ENCODE measurements at places on chromosomes 7 and 10.

- DNase-seq = no peak
These were observed 960.7 kb upstream of the CELF2 start for GRCh38 chr10:10056961-10057360.

DNA sequence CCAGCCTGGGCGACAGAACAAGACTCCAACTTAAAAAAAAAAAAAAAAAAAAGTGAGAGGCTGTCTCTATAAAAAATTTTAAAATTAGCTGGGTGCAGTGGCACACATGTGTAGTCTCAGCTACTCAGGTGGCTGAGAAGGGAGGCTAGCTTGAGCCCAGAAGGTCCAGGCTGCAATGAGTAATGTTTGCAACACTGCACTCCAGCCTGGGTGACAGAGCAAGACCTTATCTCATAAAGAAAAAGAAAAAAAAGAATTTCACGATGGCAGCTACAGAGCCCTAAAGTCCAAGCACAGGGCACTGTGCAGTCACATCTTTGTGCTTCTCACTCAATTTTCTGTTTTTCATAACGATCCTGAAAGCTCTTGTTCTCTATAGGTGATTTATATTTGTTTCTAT lies 209.5 kb upstream of the KCTD7 start:
- no peak for DNase-seq

DNA sequence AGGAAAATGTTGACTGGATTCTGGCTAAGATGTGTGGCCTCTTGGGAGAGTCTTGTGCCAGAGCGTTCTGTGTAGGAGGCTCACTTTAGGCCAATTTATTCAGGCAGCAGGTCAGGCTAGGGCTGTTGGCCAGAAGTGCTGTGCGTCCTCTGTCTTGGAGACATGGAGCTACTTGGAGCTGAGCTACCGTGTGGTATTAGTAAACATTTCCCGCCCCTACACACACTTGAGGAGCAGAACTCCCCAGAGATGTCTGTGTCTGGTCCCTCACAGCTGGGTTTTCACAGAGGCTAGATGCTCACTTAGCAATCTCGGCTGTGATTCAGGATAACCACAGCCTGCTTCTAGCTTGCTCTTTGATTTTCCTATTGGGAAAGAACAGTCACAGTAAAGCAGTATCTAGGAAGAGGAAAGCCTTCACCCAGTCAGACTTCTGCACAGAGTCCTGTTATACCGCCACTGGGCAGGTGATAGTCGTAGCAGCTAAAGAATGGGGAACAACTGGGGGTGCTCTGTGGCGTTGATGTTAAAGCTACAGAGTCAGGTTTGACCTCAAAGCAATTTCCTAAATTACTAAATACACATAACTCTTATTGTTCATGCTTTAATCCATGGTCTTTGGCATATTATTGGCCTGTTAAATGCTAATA lies 86.7 kb downstream of the MDFIC start:
- no peak for DNase-seq

- no peak for DNase-seq
These were observed 126.3 kb upstream of the TCERG1L start for GRCh38 chr10:131437556-131438475.

DNA sequence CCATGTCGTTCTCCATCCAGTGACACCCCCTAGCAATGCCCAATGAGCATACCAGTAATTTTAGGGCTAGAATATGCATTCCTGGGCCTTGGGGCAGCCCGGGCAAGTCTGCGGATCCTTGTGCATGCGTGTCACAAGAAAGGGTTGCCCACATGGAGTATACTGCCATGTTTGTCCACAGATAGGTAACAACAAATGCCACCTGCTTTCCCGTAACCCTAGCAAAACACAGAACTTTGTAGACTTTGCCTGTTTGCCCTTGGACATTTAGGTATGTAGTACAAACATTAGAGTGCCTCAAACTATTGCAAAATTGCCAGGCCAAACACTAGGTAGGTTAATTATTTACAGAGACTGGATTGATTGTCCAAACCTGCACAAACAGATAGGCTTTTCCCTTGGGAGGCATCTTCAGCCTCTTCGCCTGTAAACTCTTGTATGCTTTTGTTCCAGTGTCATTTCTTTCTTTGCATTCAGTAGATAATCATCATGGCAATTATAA lies 117.0 kb downstream of the ADCY1 start:
- no peak for DNase-seq

- peak; percentile 11 for DNase-seq
These were observed 40.9 kb upstream of the ZNF32 start for GRCh38 chr10:43689618-43689954.

DNA sequence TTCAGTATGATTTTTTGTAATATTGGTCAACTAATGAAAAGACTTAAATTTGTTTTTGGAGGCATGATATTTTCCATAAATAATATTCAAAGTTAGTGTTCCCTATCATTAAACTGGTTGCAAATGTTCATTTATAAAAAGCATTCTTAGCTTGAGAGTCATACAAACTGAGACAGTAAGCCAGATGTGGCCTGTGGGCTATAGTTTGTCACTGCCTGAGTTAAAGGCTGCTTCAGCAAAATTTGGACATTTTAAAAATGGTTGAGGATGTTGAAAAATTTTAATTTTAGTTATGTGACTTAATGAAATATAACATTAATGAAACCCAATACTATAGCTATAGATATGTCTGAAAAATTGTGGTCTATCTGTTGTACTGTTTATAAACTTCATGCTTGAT lies 180.2 kb upstream of the CACNA2D1 start:
- no peak for DNase-seq

DNA sequence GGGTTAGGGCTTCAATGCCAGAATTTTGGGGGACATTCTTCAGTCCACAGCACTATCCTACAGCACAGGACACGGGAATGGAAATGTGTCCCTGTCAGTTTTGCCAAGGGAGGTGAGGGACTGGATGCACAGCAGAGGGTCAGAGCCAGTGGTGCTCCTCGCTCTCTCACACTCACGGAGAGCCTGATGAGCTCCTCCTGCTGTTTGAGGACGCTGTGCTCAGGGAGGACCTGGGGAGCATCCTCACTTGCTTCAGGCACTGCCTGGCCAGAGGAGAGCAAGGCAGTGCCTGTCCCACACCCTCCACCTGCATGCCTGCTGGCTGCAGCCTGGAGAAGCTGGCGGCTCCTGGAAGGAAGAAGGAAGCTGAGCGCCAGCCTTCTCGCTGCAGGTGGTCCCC lies 58.6 kb downstream of the RAMP3 start:
- no peak for DNase-seq

DNA sequence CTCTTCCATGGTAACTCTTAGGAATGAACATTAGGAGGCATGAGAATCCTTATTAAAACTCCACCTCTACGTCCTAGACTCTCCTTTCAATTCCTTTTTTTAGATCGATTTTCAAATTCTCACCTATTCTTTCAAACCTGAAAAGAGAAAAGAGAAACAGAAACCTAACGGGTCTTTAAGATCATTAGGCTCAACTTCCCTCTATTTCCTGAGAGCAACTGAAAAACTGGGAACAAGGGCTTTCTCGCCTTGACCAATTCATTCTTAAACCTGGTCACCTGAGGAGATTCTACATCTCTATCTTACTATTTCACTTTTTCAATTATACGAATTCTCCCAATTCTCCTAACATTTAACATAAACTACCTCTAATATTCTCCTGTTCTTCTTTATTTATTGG lies 2.8 kb downstream of the TFEC start:
- no peak for DNase-seq

DNA sequence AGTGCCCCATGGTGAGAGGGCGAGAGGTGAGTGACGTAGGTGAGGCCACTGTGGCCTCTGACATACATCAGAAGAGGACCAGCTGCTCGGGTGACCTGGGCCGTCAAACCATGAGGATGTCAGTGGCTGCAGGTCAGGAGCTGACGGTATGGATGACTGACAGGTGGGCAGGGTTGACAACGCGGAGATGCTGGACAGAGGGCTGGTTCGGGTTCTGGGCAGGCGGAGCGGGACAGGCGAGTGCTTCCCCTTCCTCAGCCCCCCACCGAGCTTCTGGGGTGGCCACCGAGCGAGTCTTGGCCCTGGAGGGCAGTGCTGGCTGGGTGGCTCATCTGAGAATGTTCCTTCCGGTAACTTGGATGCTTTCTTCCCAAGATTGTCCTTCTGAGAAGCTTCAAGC lies 91.8 kb downstream of the ACTR3B start:
- DNase-seq = no peak

DNA sequence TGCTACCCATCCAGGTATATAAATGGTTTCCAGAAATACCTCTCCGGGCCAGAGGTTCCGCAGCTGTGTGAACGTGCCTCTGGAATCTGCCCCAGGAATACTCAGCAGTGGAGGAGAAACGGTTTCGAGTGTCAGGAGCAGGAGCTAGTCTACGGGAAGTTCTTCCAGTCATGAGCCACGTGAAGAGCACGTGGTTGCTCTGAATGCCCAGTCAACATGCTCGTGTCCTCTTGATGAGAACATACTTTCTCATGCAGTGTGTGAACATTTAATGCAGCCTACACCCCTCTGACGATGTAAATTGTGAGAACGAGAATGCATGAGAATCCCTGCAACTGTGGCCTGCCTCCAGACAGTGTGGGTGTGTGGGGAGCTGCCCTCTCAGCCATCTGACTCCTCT lies 277.0 kb upstream of the SHH start:
- DNase-seq = no peak

GRCh38 chr10:5697342-5697741 lies 12.7 kb downstream of the TASOR2 start:
- no peak for DNase-seq

- DNase-seq = no peak
These were observed 647 bp upstream of the NACAD start for GRCh38 chr7:45089341-45089891.

GRCh38 chr7:128394904-128395496 lies 14.8 kb downstream of the IMPDH1 start:
- DNase-seq = no peak

- no peak for DNase-seq
These were observed 31.5 kb downstream of the CHCHD3 start for GRCh38 chr7:133050200-133050995.

DNA sequence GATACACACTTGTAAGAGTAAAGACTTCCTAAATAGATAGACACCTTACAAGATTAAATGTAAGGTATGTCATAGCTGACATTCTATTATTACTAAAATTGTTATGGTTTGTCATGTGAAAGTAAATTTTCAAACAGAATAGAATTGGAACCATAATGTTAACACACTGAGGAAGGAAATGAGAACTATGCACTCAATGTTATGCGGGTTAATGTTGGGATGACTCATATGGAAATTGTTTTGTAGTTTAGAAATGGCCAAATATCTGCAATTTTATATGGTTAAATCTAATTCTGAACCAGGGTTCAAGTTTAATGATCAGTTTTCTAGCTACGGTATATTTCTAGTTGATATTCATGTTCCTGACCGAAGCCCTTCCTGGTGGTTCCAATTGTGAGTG lies 214.2 kb upstream of the ADO start:
- no peak for DNase-seq

GRCh38 chr7:12317675-12318074 lies 86.0 kb downstream of the VWDE start:
- no peak for DNase-seq

GRCh38 chr10:101644002-101644401 lies 51.0 kb downstream of the FBXW4 start:
- DNase-seq = no peak

- no peak for DNase-seq
These were observed 246.1 kb downstream of the EBF3 start for GRCh38 chr10:129717816-129718547.
